SJCRH30 (cell line): ENCODE measurements at places on chromosomes 5 and 9. TPM values are rescaled to one million over a fixed set of nuclear protein-coding genes. Genes with fewer than 3 reads are reported as not detected.

Gene SLC45A2
- not detected in 2 replicates for total RNA-seq

Gene POLR3G
- 12.8 and 14.1 TPM in 2 replicates for total RNA-seq

Gene SPATA6L
- 0.28 TPM in 1 of 2 replicates, not detected in the other for total RNA-seq

Gene SMIM32
- total RNA-seq, result 0.06 TPM in 1 of 2 replicates, not detected in the other

Gene CNTFR
- 0.20 and 0.24 TPM in 2 replicates for total RNA-seq

- H3K4me3 ChIP-seq, result no peak overlapping the region
- H3K4me1 ChIP-seq, result no peaks in the 10 kb centered on the region
- H3K27me3 ChIP-seq, result no peaks in the 10 kb centered on the region
- H3K27ac ChIP-seq, result no peak overlapping the region
- DNase-seq, result no peak
Measured at GRCh38 chr5:2012885-2013284, 130.2 kb upstream of the IRX4 start.

GRCh38 chr5:68273717-68274409 lies 58.3 kb downstream of the PIK3R1 start:
- DNase-seq, result no peak
- no peaks in the 10 kb centered on the region for H3K4me1 ChIP-seq
- H3K27ac ChIP-seq, result no peak overlapping the region
- H3K4me3 ChIP-seq, result no peak overlapping the region
- H3K36me3 ChIP-seq, result no peaks in the 10 kb centered on the region

DNA sequence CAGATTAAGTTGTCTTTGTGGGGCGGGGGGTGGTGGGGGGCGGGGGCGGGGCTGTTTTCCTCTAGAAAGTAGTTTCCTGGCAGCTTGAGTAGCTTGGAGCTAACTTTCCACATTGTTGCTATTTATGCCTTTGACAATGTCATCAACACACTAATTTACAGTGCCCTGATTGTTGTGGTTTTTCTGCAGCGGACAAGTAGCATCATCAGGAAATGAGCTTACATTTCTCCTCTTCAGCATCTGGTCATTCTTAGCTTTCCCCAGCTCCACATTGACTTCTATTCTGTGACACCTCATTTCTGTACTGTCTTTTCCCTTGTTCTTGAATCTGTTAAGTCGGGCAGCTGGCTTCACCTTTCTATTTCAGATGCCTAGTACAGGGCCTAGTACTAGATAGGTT lies 112.3 kb upstream of the RAD23B start:
- H3K27me3 ChIP-seq, result no peaks in the 10 kb centered on the region; the same call in 1 of the 2 replicates
- H3K27ac ChIP-seq, result no peak overlapping the region
- H3K4me3 ChIP-seq, result no peak overlapping the region
- H3K4me1 ChIP-seq, result no peaks in the 10 kb centered on the region
- DNase-seq, result no peak
- no peaks in the 10 kb centered on the region for H3K36me3 ChIP-seq

DNA sequence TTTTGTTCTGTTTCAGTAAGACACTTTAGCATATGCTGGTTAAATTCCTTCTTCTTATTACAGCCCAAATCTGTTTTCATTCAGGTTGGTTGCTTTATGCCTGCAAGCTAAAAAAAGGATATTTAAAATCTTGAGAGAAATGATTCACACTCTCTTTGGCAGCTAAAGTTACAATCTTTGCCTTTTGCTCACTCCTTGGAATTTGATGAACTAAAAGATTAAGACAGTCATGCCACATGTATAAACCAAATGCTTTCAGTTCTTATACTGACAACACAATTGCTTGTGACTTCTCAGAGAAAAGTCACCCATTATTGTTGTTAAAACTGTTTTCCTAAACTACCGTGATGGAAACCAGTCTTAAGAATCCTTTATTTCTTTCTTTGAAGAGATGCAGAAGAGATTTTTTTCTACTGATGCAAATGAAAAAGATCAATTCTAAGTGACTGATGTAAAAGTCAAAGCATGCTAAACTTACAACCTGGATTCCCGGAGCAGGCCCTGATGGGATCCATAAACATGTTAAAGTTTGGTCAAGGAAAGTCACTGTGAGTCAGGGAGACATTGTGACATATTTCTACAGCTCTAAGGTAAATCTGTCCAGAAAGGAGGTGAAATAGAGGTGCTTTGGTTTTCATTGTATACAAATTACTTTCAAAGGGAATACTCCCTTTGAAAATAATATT lies 144.2 kb upstream of the CDH10 start:
- H3K27ac ChIP-seq, result no peak overlapping the region
- H3K27me3 ChIP-seq, result no peaks in the 10 kb centered on the region
- H3K36me3 ChIP-seq, result no peaks in the 10 kb centered on the region

GRCh38 chr5:5209089-5209488 lies 69.0 kb downstream of the ADAMTS16 start:
- no peaks in the 10 kb centered on the region for H3K4me1 ChIP-seq
- H3K4me3 ChIP-seq, result no peak overlapping the region
- DNase-seq, result no peak
- H3K36me3 ChIP-seq, result no peaks in the 10 kb centered on the region

DNA sequence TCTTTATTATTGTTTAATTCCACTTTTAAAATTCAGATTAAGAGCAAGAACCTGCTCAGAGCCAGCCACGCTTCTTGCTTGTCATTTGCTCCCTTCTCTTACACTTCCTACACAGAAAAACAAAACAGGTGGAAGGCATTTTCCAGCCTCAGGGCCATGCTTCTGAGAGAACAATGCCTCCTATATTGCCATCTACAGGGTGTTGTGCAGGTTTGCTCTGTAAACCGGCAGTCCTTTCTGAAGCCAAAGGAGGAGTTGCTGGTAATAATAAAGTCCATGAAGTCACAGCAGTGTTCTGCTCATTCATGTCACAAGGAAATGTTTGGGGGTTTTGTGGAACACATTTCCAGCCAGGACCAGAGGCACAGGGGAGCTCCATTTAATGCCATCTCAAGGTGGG lies 16.1 kb upstream of the PRLR start:
- H3K36me3 ChIP-seq, result no peaks in the 10 kb centered on the region
- no peak overlapping the region for H3K4me3 ChIP-seq
- no peak for DNase-seq

DNA sequence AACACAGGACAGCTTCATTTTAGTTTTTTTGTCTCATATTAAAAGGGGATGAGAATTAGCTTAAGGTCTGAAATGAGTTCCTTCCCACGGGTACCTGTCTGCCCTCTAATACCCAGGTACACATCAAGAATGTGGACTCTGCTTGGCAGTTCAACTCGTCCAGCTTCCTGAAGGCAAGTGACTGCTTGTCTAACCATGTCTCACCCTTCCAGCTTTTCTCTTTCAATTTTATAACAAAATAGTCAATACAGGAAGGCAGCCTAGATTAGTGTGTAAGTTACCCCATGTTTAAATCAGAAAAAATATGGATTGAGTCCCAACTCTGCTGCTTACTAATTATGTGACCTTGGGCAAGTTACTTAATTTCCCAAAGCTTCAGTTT lies 50.5 kb upstream of the C5orf46 start:
- H3K27me3 ChIP-seq, result no peaks in the 10 kb centered on the region
- no peak for DNase-seq
- H3K36me3 ChIP-seq, result no peaks in the 10 kb centered on the region
- no peak overlapping the region for H3K4me3 ChIP-seq
- no peak overlapping the region for H3K27ac ChIP-seq

- H3K27ac ChIP-seq, result no peak overlapping the region
- H3K27me3 ChIP-seq, result no peaks in the 10 kb centered on the region
- no peaks in the 10 kb centered on the region for H3K36me3 ChIP-seq
- H3K4me1 ChIP-seq, result no peaks in the 10 kb centered on the region
- no peak for DNase-seq
Measured at GRCh38 chr5:19918780-19919179, 69.2 kb downstream of the CDH18 start.

DNA sequence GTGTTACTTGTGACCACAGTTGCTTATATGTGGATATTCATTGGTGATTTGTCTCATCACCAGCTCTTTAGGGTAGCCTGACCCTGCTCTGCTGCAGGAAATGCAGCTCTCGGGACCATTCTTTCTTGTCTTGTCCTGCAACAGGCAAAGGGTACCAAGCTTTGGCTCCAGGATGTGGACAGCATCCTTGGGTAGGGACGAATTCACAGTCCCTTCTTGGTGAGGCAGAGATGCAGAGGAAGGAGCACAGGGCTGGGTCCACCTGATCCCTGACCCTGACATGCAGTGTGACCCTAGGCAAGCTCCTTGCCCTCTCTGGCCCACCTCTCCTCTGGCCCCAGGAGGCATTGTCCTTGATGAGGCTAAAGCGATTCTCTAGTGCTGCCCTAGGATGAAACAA lies 37.0 kb upstream of the SYNPO start:
- H3K4me3 ChIP-seq, result no peak overlapping the region
- peaks cover 22% of the 10 kb centered on the region for H3K4me1 ChIP-seq
- H3K36me3 ChIP-seq, result no peaks in the 10 kb centered on the region
- no peak for DNase-seq

DNA sequence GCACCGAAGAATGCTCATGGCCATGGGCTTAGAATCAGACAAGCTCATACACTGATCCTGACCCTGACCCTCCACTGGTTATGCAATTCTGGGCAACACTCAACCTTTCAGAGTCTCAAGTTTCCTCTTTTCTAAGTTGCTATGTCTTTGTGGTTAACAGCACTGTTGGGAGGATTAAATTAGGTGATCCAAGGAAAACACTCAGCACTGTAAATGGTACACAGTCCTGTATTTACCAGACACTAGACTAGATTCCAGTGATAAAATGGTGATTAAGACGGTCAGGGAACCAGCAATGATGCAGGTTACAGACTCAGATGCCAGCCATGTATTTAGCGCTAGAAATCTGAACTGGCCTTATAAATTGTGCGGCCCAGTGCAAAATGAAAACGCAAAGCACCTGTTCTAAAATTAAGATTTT lies 8.1 kb downstream of the ARL15 start:
- no peak overlapping the region for H3K4me3 ChIP-seq
- H3K36me3 ChIP-seq, result no peaks in the 10 kb centered on the region
- no peak overlapping the region for H3K27ac ChIP-seq
- peak; percentile 51 for DNase-seq

DNA sequence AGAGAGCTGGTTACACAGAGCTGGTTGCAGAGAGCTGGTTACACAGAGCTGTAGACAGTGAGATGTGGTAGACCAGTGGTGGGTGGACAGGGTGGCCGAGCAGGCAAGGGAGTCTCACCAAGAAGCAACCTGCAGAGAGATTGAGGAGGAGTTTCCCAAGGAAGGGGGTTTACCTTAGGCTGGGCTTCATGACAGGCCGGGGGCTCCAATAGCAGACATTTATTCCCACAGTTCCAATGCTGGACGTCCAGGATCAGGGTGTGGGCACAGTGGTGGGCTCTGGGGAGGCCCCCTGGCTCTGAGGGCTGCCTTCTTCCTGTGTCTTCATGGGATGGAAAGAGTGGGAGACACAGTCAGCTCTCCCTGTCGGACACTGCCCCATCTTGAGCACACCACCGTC lies 386.9 kb upstream of the IRX4 start:
- no peak for DNase-seq
- no peak overlapping the region for H3K4me3 ChIP-seq
- no peaks in the 10 kb centered on the region for H3K4me1 ChIP-seq
- no peaks in the 10 kb centered on the region for H3K27me3 ChIP-seq
- H3K27ac ChIP-seq, result no peak overlapping the region

DNA sequence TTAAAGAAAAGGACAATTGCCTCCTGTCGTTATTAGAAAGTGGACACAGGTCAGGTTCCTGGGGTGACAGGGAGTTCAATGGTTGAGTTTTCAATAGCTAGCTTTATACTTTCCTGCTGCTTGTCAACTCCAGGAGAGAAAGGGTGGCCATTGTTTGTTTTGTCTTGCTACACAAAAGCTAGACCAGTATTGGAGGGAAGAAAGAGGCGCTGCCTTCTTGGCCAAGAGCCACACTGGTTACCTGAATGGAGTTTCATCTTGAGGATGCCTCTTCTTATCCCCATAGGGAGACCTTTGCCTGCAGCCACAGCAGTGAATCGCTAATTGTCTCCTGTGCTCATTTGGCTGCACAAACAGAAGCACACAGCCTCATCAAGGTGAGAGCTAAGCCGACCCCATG lies 279.4 kb upstream of the GRIA1 start:
- no peak overlapping the region for H3K4me3 ChIP-seq
- DNase-seq, result no peak
- H3K27ac ChIP-seq, result no peak overlapping the region
- no peaks in the 10 kb centered on the region for H3K27me3 ChIP-seq
- no peaks in the 10 kb centered on the region for H3K4me1 ChIP-seq

GRCh38 chr5:160268121-160268520 lies 38.8 kb downstream of the FABP6 start:
- no peaks in the 10 kb centered on the region for H3K36me3 ChIP-seq
- no peak overlapping the region for H3K27ac ChIP-seq
- DNase-seq, result no peak

DNA sequence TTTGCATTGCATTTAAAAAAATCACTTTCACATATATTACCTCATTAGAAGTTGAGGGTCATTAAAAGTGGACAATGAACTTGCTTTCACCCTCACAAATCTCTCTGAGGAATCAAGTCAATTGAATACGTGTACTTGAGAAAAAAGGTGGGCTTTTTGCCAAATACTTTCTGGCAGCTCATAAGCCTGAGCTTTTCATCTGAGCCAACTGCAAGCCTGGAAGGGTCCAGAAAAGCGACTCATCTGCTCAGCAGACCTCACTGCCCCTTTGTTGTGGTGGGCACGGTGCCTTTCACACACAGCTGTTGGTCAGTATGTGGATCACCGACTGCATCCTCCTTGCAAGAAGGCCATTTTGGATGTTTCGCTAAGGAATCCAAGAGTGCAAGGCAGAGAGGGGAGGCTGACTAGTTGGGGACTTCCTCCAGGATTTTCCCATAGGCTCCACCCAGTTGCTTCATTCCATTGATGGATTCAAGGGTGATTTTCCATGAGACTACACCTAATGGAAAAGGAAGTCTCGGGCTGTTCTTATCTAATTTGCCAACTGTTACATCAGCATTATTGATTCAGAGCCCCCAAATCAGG lies 564.7 kb downstream of the PDE4D start:
- no peak overlapping the region; the same call in 1 of the 2 replicates for H3K4me3 ChIP-seq
- H3K36me3 ChIP-seq, result no peaks in the 10 kb centered on the region
- peak overlapping the region; percentile 12; the same call in 1 of the 2 replicates for H3K27ac ChIP-seq
- peak; percentile 94 for DNase-seq
- H3K27me3 ChIP-seq, result no peaks in the 10 kb centered on the region
- peaks cover 24% of the 10 kb centered on the region for H3K4me1 ChIP-seq

DNA sequence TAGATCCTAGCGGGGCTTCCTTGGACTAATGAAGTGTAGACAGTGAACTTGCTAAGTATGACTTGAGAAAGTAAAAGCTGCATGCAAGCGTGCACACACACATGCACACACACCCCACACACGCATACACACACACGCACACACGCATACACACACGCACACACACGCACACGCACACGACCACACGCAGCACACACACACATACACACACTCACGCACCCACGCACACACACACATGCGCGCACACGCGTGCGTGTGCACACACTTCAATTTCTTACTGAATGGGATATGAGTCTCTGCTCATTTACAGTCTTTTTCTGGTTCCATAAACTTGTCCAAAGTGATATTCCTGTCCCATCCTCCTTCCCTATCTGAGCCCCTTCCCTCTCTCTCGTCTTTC lies 41.2 kb downstream of the MSX2 start:
- no peak overlapping the region for H3K4me3 ChIP-seq
- H3K27me3 ChIP-seq, result peaks cover 12% of the 10 kb centered on the region; the same call in 1 of the 2 replicates
- no peaks in the 10 kb centered on the region for H3K4me1 ChIP-seq
- H3K27ac ChIP-seq, result no peak overlapping the region
